RCC 7860 (cell line): ENCODE measurements at places on chromosomes 6 and 20.

DNA sequence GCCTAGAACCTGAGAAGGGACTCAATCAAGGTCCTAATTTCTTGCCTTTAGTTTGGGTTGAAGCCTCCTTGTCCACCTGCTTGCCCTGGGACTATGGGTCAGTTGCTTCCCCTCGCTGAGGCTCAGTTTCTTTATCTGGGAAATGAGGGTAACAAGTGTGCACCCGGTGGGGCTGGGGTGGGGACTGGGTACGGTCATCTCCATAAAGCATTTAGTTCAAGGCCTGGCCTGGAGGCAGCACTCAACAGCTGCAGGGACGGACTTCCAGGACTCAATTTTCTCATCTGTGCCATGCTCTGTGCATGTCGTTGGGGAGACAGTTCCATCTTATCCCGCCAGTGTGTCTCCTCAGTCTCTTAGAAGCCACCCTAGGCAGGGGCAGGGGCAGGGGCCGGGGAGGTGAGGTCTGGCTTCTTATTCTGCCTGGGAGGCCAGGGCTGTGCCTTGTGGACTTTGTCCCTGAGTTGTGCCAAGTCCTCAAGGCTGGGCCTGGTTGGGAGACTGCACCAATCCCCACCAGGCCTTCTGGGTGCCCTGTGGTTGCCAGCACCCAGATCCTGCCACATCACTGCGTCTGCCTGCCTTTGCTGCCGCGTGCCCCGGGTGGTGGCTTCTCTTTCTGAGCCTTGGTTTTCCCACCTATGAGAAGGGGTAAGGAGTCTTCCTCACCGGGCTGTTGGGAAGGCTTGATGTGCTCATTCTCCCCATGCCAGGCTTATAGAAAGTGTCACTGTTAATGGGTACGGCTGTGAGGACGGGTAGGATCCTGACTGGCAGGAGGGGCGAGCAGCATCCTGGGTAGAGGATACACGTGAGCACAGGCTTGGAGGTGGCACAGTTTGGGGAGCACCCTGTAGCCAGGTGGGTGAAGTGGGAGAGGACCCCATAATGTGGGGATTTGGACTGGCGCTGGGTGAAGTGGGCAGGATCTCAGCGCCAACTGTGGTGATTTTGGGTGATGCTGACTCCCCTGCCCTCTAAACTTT, 8.6 kb downstream of the SRC start:
- DNase-seq: no peak

DNA sequence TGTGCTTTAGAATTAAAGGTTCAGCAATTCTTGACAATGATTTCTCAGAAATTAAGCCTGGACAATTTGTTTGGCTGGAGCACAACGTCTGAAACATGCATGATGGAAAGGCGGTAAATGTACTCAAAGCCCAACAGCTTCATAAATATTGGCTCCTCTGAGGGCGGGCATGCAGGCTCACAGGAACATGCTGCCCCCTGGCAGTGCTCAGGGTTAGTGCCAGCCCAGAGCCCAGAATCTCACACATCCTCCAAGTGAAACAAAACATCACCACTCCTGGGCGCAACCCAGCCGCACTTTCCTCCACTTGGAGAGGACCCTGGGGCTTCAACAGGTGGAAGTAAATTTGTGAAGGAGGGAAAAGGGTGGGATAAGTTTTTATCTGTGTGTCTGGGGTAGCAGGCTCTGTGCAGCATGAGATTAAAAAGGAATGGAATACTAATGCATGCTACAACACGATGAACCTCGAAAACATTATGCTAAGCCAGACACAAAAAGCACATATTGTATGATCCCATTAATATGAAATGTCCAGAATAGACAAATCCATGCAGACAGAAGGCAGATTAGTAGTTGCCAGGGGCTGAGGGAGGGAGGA, 54.1 kb upstream of the PTPRT start:
- no peak for DNase-seq

DNA sequence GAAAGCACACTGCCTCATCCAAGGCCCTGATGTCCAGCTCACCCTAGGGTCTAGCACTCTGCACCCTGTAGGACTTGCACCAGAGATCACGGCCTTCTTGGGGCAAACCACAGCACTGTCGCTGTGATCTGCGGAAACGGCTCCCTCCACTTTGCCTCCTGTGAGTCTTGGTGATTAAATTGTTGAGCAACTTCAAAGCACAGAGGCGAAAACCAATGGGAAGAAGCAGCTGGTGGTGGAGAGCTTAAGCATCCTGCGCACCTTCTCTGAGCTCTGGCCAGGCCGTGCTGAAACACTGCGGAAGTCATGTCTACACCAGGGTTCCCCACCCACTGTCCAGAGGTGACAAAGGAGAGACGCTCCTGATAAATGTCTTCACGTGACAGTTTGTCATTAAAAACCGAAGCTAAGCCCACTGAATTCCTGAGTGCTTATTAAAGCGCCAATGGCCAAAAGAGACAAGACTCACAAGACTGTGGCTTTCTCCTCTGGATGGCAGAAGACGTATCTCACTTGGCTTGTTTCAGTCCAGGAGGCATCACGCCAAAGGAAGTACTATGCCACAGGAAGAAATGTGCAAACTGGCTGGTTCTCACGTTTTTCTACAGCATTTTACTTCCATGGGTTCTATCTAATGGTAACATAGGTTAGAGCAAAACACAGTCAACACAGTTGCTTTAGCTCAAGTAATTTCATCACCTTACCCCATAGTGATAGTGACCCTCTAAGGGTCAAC, 3.1 kb downstream of the RAMACL start:
- DNase-seq: no peak

GRCh38 chr6:40477246-40478126, 109.7 kb downstream of the LRFN2 start:
- no peak for DNase-seq

GRCh38 chr20:20691477-20692235, 20.8 kb downstream of the RALGAPA2 start:
- no peak for DNase-seq

- no peak for DNase-seq
These were observed 23.7 kb upstream of the PDE10A start for GRCh38 chr6:165686596-165687365.

- no peak for DNase-seq
These were observed 55.9 kb upstream of the TASP1 start for GRCh38 chr20:13694420-13695150.

DNA sequence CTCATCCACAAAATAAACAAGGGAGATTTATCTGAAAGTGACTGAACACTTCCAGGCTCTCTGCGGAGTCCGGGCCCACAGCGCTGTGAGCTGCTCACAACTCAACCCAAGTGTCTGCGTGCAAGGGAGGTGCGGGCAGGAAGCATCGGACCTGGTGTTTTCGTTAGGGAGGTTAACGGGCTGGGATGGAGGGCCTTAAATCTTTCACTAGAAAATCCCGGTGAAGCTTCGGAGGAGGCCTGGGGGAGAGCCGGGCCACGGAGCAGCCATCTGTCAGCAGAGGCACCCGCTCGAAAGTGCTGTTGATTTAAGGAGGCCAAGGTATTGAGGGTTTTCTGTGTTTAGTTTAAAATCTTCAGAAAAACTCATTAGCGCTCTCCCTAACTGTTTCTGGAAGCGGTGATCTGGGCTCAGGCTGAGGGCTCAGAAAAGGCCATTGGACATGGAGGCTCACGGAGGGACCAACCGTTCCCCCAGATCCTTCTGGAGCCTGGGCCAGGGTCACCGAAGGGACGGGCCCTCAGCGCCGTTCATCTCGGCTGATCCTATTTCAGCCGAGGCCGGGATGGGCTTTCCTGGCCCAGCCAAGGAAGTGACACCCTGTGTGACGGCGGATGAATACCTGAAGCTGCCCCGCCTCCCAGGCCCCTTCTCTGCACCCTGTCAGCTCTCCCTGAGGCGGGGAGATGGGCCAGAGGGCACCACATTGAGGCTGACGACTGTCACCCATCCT, 20.7 kb downstream of the GATA5 start:
- no peak for DNase-seq

GRCh38 chr6:12279322-12280091, 10.7 kb upstream of the EDN1 start:
- DNase-seq: peak; percentile 9

DNA sequence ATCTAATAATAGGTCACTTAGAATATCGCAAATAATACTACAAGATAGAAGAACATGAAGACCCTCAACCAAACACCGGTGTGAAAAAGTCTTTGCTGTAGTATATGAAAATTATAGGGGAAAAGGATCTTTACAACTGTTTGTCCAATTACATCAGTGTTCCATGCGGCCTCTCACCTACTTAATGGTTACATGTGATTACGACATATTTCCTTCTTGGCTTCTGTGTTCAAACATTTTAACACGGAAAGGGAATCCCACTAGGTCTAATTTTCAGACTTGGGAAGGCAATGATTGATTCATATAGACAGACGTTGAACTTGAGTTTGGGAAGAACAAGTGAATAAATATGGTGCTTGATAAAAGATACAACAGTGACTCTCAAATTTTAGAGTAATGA, 273.4 kb downstream of the KIF16B start:
- no peak for DNase-seq

DNA sequence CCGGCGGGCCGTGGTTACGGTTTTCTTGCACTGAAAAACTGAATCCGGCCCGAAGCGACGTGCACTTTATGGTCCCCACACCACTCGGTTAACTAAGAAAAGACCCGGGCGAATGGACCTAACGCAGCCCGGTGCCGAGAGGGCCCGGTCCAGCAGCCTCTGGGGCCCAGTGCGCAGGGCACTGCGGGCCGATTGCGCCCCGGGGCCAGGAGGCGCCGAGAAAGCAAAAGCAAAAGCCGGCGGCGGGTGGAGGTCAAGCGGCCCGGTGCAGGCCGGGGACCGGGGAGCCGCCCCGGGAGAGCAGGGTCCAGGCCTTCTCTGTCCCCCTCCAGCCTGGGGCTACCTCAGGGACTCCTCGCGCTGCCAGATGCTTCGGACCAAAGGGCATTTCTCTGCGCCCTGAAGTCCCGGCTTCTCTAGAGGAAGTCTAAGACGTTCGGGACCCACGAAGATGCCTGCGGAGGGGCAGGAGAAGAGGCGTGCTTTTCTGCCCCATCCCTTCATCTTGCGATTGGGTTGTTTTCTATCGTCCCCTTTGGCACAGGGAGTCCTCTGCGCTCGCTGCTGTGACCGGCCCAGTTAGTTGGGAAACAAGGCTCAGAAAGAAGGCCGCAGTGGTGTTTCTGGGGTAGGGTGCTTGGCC, 4.4 kb downstream of the FOXF2 start:
- no peak for DNase-seq

- no peak for DNase-seq
These were observed 1.9 kb downstream of the PTK7 start for GRCh38 chr6:43077981-43078511.

GRCh38 chr6:26068036-26068435, 19.2 kb upstream of the HFE start:
- no peak for DNase-seq

DNA sequence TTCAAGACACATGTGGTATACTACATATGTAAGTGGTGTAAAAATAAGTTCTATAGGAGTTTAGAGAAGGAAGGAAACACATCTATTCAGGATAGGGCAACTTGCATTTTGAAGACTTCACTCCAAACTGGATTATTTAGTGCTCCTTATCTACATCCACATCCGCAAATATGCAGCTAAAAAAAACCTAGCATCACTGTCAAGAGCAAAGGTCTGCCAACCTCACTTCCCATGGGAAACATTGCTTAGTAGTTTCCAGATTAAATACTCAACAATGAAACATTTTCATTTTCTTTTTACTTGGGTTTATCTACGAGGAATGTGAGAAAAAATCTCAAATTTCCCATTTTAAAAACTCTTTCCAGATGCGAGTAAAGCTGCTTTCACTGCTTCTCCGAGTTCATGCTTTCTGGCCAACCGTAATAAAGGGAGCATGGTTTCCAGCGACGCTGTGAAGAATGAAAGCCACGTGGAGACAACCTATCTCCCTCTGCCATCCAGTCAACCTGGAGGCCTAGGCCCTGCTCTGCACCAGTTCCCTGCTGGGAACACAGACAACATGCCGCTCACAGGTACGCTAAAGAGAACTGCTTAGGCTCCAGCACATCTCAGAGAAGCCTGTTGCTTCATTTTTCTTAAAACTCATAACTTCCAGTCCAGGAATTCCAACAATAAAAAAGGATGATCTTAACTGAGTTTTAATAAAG, 48.2 kb downstream of the RFX6 start:
- DNase-seq: no peak

DNA sequence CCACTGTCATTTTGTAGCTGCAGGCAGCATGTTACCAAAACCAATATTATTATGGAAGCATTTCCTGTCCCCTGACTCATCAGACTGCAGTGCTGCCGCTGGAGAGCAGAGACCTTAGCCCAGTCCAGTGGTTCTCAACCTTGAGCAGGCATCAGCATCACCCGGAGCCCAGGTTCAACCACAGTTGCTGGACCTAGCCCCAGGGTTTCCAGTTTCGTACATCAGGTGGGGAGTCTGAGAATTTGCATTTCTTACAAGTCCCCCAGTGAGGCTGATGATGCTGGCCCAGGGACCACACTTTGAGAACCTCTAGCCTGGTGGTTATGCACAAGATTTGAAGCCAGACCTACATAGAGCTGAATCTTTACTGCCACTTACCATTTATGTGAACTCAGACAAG, 47.3 kb downstream of the LY86 start:
- DNase-seq: no peak

DNA sequence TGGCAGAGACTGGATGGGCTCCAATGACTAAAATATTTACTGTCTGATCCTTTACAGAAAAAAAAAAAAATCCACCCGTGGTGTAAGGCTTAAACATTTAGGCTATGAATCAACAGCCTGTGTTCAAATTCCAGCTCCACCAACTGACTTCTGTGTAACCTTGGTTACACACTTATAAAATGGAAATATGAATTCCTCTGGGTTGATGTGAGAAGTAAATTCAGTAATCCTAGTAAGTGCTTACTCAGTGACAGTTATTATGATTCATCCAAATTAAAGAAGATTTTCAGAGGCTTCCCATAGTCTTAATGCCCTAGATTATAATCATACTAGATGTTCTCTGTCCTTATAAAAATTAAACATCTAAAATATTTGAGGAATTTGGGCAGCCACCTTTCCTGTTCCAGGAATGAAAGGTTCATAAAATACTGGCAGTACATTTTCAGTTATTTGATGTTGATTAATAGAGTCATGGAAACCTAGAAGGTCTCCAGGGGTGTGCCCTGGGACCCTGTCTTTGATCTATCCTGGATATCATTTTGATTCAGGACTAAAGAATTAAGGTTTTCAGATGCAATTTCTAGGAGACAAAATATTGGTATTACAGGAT, 180.3 kb upstream of the ZNF217 start:
- DNase-seq: peak; percentile 100

- DNase-seq: no peak
These were observed 22.7 kb upstream of the TMEM181 start for GRCh38 chr6:158536891-158537798.

- DNase-seq: no peak
These were observed 42.8 kb upstream of the RALGAPA2 start for GRCh38 chr20:20755231-20755630.

- no peak for DNase-seq
These were observed 35.0 kb upstream of the ESR1 start for GRCh38 chr6:151772446-151772845.

GRCh38 chr20:60262967-60263603, 304.9 kb downstream of the CDH26 start:
- DNase-seq: no peak

DNA sequence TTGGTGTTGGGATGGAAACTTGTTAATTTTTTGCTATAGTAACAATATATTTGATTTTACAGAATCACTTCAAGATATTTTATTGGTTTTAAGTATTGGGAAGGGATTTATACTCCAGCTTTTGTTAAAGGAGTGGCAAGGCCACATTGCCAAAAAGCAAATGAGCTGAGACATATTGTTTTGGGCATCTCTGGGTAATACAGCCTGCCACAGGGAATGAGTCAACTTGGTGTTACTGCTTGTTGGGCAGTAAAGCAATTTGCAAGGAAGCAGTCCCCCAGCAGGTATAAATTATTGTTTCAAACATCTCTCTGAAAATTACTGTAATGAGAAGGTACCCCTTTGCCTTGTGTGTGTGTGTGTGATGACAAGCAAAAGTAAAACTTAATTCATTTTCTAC, 868.3 kb upstream of the FLRT3 start:
- DNase-seq: no peak
